ENCODE measurements at places on chromosomes 3 and 15.

- DNase-seq, result no peak
These were observed 160.0 kb upstream of the CGNL1 start for GRCh38 chr15:57216288-57216687.

GRCh38 chr3:33639889-33640288, 78.2 kb downstream of the CLASP2 start:
- DNase-seq, result no peak

DNA sequence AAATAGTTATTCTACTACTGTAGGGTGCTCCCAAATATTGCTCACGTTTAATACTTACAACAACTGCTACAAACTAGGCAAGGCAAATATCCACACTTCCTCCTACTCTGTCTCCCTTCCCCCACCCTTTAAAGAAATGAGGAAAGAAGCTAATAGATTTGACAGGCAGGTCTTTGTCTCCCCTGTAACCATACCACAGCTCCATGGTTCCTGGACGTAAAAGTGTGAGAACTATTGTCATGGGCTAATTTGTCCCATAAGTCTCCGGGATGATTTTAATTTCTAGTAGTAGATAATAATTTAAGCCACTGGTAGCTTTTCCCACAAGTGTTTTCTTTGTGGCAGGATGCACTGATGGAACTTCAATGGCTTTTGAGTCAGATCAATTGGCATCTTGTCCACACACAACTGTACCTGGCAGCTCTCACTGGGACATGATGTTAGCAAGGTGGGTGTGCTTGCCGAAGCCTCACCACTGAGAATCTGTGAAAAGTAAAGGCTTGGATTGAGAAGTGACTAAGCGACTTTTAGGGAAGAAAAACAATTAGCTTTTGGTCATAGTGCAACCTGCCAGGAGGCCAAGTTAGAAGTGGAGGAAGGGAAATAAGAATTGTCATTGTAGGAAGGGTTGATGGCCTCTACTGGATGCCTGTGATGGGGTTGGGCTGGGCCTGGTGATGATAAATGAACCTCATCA, 1.4 kb upstream of the CPOX start:
- DNase-seq, result no peak

GRCh38 chr3:126555795-126556636, 2.7 kb downstream of the C3orf22 start:
- DNase-seq, result peak; percentile 2

DNA sequence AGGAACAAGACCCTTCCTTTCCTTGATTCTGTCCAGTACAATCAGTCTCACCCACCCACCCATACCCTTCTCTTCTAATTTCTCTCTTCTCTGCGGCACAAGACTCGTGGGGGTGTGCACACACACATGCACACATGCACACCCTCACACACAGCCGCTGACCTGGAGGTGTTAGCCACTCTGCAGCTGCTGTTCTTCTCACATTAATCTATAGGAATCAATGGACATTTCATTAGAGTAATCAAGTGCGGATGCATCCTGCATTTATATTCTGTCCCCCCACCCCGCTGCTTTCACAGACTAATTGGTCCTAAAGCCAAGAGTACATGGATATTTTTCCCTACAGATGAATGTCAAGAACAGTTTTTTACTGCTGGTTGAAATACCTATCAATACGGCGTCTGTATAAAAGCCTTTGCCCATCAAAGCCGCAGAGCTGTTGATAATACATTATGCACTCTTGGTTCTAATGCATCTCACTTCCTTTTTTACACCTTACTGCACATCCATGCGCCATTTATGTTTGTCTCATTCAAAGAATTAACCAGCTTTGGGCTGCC, 186.5 kb upstream of the ONECUT1 start:
- DNase-seq, result no peak

GRCh38 chr3:191740712-191741111, 279.7 kb downstream of the PYDC2 start:
- no peak for DNase-seq

DNA sequence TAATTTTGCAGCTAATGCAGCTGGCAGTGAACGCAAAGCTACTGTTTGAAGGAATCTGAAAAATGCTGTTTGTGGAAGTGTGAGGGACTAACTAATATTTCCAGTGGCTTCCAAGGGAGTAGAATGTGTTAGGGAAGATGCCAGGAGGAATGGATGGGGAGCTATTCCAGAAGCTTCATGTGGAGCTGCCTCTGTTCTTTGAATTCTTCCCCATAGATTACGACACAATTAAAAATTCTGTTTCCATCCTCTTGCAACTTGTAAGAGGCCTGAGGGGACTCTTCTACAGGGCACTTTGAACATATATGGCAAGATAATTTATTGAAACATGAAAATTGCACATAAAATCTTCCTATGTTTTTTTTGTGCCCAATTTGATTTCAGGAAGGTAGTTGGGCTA, 74.3 kb upstream of the CTXND1 start:
- no peak for DNase-seq

DNA sequence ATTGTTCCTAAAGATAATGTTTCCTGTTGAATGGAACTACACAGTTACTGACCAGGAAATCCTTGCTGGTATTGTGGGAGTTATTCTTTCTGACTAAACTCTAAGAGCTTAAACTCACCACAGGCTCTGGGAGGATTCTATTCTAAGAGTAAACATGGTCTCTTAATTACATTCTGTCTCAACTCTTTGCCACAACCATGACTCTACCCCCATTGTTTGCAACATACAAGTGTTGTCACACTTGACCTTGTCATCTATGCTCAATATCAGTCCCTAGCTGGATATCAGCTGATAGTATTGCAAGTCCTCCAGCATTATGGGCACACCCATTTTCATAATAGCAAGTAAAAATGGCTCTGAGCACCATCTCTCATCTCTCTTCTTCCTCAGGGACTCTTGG, 29.6 kb upstream of the SECISBP2L start:
- DNase-seq, result no peak

DNA sequence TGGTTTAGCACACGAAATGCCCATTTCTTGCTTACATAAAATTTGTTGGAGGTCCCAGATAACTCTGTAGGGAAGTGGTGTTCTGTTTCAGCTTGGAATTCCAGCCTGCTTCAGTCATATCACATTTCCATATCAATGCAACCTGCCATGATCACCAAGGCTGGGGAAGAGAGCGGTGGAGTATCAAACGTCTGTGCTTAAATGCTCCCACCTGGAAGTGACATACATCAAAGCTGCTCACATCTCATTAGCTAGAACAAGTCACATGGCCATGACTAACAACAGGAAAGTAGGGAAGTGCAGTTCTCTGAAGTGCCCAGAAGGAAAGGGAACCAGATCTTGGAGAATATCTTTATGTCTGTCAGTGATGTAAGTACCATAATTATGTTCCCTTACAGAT, 130.2 kb upstream of the CFAP20DC start:
- no peak for DNase-seq

GRCh38 chr15:78637776-78638435, 3.1 kb downstream of the CHRNB4 start:
- no peak for DNase-seq

DNA sequence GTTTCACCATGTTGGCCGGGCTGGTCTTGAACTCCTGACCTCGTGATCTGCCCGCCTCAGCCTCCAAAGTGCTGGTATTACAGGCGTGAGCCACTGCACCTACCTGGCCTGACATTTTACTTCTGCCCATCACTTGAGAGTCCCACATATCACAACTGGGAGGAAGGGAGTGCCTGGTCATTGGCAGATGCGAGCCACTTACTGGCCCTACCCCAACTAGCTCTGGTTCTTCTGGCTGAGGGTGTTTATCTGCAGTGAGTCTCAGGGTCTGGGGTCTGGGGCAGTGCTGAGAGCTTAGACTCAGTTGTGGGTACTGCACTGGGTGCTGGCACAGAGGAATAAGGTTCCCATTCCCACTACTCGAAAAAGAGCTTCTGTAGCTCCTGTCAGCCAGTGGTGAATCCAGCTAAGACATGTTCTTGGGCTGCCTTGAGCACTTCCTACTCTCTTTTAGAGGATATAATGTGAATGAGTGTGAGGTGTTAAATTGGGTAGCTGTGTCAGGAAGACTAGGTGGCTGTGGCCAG, 30.2 kb downstream of the DAG1 start:
- no peak for DNase-seq

DNA sequence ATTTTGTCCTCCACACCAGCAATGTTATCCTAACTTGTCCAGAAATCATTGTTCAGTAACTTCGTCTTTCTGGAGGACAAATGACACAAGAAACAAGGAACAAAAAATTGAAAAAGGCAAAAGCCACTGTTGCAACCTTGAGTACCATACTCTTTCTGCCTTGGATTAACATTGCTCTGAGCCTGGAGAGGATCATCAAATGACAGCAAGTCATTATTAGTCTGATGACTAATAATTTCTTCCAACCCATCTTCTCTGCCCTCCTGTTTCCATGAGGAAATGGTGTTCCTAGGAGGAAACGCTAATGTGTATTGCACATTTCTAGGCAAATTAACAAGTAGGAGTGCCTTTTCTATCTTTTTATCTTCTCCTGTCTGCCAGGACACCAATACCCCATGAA, 153.9 kb downstream of the PCCB start:
- no peak for DNase-seq

- peak; percentile 84 for DNase-seq
These were observed 24.3 kb upstream of the POLG start for GRCh38 chr15:89358755-89359439.

DNA sequence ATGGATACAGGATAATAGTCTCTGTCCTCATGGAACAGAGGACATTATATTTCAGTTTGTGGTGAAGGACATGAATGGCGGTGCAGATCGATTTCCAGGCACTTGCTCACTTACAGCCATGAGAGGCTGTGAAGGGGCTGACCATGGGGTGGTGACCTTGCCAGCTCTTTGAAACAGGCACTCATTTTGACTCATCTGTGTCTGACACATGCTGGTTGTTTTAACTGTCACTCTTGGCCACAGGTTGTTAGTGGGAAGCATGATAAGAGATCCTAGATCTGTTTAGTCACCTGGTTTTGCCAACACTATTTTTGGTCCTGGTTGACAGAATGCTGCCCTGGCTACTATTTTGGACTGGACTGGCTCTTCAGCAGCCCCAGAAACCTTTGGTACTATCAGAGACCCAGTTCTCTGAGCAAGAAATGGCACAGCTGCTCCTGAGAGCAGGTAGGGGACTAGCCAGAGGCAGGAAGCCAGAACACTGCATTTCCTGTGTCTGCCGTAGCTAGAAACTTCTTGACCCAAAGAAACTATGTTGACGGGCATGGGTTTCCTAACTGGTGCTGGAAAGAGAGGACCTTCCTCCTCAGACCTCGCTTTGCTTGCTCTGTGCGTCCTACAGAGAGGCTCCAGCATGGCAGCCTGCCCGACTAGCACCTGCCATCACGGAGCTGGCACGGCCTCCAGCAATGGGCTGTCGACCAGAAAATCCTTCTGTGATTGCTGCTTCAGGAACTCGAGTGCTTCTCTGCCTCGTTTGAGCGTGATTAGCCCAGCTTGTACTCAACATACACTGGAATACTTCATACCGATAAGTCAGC, 6.3 kb downstream of the PXYLP1 start:
- DNase-seq, result no peak

DNA sequence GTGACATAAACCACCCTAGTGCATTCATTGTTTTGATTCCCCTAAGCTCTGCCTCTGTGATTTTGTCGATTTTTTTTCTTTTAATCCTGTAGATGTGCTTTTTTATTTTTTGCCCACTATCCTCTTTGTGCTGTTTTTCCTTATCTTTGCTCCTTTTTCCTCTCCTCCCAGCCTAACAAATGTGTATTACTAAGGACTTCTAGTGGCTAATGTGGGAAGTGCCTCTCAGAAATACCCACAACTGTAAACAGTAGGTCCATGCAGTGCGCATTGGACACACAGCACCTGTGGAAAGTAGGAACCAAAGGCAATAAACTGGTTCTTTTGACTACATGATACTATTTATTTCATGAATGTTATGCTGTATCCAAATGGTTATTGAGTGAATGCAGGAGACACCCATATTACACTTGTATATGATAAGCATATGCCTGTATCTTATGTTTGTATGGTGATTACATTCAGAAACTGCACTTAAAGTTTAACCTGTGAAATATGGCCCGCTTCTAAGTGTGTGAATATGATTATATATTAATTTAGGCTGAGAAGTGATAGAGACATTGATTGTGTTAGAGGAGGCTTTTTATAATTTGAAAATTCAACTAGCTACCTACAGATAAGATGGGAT, 147.8 kb downstream of the PLCL2 start:
- peak; percentile 11 for DNase-seq

DNA sequence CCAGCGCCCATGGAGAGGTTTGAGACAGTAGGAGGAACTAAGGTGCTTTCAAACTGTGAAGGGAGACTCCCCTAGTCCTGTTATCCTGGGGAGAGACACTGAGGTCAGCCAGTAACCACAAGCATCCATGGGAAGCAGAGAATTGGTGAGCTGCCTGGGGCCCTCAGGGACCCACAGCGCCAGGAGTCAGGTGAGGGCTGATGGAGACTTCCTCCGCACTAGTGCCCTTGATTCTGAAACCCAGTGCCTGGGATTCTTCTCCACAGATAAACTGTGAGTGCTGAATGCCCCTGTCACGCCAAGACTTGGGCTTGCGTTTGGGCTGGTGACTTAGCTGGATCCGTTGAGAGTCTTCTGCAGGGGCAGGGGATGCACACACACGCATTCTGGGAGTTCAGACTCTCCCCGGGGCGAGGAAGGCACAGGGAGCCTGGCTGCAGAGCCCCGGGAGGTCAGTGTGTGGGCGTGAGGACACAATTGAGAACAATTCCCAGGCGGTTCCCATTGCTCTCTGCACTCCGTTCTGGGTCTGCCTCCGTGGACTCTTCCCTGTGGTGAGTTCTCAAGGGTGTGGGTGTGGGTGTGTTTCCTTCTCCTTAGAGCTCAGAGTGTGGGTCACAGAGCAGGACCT, 37.9 kb upstream of the SLCO2A1 start:
- DNase-seq, result no peak

GRCh38 chr3:142366434-142366833, 81.4 kb downstream of the XRN1 start:
- DNase-seq, result no peak

DNA sequence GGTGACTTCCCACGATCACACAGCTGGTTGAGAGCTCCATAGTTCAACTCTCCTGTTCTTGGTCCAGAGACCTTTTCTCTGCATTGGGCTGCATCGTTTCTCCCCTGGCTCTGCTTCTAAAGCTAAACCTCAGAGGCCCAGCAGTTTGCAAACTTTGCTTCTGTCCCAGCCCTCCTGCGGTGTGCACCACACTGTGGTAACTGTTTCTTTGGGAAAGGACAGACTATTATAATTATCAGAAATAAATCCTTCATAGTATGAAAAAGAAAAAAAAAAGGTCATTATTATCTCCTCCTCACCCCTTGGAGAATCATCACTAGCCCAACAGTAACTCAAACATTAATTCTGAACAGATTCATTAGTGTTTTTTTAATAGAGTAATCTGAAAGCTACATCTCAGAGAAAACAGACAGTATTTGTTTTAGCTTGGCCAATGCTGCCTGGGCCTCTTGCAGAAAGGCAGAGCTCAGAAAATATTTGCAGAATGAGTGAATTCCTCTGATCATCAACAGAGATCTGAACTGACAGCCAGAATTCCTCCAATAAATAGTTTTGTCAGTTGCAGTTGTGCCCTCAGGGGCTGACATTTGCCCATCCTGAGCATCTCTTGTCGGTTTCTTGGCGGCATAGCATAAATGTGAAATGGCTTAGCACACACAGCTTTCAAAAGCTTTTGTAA, 52.9 kb downstream of the BFSP2 start:
- no peak for DNase-seq
